Stimulated activated CD4-positive, alpha-beta T cell treated with anti-CD3 and anti-CD28 coated beads, Interleukin-4, amount 100 ng/mL, for 24 hours (primary cell): ENCODE measurements at places on chromosomes 6 and 20.

- no peak for DNase-seq
These were observed 211.0 kb upstream of the ARG1 start for GRCh38 chr6:131362070-131362469.

- no peak for DNase-seq
These were observed 397.9 kb upstream of the SPTLC3 start for GRCh38 chr20:12610871-12611270.

DNA sequence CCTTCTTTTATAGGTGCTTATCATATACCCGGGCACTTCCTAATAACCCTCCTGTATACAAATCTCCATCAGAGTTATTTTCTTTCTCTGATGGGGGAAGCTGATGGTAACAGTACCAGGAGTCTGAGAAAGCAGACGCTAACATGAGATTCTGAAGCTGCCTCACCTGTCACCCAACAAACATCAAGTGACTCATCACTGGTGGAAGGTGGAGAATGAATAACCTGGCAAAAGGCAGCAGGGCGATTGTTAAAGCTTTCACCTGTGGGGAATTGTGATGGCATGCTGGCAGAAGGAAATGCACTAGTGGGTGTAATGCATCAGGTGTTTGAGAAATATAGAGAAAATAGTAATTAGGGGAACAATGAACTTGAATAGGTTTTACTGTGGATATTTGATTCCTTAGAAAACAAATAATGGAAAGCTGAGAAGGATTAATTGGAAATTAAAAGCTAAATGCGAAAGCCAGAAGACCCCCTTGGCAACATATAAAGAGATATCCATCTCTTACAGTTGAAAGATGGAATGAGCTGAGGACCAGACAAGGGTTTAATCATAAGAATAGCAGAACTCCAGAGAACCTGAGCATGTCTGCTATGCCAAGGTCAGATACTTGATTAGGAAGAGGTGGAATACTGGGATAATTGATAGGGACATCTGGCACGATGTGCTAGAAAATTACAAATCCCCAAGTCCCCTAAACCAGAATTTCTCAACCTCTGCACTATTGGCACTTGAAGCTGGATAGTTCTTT, 517.1 kb downstream of the PKHD1 start:
- no peak for DNase-seq

DNA sequence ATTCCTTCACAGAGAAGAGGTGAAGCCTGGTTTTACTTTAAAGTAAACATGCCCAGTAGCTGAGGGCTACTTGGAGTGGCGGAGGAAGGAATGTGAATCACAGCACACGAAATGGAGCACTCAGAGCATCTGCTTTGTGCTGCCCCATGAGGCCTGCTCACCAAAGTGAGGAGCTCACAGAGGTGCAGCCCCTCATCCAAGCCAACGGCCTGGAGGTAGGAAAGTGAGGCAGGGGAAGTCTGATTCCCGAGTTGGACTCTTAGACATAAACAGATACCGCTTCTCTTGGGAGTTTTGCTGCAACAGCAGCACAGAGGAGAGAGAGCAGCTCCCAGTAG, 3.6 kb downstream of the YTHDF1 start:
- no peak for DNase-seq

DNA sequence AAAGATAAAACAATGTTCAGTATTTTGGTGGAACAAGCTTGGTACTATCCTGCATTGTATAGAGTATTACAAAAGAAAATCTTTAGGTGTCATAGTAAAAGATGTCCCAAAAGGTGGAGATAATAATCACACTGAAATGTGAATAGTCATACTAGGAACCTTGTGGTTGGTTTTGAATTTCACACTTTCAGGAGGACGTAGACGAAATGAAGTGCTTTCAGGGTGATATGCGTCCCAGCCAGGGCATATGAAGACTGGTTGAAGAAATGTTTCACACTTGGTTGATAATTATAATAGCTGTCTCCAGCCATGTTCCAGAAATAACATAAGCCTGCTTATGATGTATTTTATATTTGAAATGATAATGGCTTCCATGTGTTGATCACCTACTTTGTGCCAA, 60.4 kb downstream of the SCAND1 start:
- DNase-seq: no peak

DNA sequence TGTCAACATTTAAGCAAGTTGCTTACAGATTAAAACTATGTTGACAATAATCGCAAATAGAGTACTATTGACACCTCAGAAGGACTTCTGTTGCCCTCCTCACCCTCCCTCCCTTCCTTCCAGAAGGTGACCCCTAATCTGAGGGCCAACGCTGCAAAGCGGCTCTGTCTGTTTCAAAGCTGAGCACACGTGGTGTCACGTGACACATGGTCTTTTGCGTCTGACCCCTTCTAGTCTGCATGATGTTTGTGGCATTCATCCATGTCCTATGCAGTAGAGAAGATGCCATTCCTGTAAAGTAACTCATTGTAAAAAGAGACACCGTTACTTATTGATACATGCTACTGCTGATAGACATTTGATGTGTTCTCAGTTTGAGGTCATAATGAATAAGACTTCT, 182.3 kb downstream of the THBS2 start:
- DNase-seq: no peak

GRCh38 chr6:118101831-118102345, 194.8 kb downstream of the SLC35F1 start:
- no peak for DNase-seq

- no peak for DNase-seq
These were observed 368.0 kb downstream of the QKI start for GRCh38 chr6:163782436-163783003.

DNA sequence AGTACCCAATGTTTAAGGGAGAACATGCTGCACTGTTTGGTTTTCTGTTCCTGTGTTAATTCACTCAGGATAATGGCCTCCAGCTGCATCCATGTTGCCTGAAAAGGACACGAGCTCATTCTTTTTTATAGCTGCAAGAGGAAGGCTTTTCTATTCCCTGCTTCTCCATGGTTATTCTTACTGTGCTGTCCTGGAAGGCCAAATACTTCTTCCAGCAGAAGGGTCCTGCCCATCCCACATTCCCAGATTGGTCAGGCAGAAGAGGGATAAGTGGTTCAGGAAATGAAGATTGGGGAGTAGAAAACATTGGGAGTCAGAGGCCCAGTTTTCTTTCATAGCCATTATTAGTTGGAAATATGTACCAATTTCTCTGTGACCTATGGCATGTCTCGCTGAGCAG, 122.4 kb downstream of the TCP11 start:
- no peak for DNase-seq

DNA sequence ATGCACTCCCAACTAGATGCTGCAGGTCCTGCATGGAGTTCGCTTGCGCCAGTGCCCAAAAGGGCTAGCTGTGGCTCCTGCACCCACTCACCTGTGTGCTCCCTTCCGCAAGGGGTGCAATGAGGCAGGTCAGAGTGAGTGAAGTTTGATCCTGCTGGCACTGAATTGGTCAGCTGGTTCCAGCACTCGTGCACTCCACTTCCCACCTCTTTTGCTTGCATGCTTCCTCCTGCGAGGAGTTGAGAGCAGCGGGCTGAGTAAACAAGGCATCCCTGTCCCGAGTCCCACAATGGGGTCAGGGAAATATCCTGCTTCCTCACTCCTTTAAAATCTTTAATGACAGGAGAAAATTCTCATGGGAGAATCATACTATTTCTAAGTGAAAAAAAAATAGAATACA, 86.2 kb downstream of the LCA5 start:
- no peak for DNase-seq

- DNase-seq: no peak
These were observed 165.6 kb downstream of the ATXN1 start for GRCh38 chr6:16595514-16596120.

DNA sequence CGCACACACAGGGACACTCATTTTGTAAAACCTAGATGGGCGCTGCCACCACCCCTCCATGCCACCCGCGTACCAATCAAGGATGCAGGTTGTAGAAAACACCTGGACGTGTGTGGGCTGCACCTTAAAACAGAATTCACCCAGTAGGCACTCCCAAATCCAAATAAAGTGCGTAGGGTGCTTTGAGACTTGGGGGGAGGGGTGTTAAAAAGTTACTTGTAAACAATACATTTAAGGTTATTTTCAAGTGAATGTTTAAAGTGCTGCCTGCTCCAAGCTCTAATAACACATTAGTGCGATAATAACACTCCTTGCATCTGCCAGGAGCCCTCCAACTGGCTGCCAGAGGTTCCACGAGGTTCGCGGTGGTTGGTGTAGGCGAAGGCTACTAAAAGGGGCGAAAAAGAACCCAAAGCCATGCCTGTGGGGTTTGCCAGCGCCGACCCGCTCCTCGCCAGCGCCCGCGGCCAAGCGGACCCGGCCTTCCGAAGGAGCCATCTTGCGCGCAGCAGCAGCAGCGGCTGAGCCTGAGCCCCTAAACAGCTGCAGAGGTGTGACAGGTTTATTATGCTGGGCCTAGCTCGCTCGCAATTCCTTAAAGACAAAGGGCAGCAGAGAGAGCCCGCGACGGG, 11.5 kb downstream of the FOXC1 start:
- DNase-seq: no peak

DNA sequence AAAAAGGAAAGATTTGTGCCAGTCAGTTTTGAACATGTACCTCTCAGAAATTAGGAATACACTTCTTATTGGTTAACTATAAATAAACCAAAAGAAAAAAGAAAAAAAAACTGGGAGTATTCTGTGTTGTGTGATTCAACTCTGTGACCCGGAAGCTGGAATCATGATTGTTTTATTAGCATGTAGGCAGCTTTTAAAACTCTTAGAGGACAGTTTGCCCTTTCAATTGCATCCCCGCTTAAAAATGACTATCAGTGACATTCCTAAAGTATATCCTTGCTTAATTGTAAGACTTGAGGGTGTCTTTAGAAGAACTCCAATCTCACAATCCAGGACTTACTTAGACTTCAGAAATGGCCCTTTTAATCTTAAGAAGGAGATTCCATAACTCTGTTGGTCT, 29.1 kb upstream of the TENT5A start:
- DNase-seq: no peak

DNA sequence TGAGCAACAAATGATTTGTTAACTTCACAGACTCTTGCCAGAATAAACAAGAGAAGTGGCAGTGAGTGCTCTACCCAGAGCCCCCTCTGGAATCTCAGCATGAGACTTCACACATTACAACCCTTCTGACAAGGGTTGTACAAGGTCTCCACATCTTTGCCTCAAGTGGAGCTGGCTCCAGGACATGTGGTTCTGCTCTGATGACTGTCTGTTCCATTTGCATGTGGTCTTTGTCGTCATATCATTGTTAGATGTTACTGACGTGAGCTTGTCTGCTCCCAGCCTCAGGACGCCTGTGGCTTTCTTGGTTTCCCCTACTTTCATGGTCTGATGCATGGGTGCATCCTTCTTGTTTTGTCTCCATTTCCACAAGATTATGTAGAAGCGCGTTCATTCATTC, 115.0 kb downstream of the SLC24A3 start:
- DNase-seq: no peak

GRCh38 chr20:25293507-25293906, 45.6 kb downstream of the PYGB start:
- DNase-seq: no peak

DNA sequence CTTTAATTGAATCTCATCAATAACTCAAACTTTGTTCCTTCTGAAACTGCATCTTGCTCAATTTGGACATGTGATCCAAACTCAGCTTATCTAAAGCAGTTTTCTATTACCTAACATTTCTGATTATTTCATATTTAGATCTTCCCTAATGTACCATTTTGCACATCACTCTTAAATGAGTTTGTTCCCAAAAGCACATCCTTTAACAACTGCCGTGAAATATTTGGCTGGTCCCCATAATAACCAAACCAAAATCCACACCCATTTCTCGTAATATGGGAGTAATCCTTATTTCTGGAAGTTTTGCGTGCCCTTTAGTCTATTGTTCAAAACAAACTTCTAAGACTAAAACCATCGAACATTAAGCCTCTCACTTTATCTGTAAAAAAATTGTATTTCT, 94.9 kb downstream of the TASP1 start:
- no peak for DNase-seq

- DNase-seq: no peak
These were observed 50.0 kb downstream of the FKBP5 start for GRCh38 chr6:35638679-35639078.

- no peak for DNase-seq
These were observed 160.6 kb downstream of the GRM4 start for GRCh38 chr6:33985313-33985751.
